Stimulated activated CD8-positive, alpha-beta memory T cell treated with anti-CD3 and anti-CD28 coated beads, Interleukin-15, amount 100 ng/mL, for 24 hours (primary cell): ENCODE measurements at places on chromosomes 2 and 18.

DNA sequence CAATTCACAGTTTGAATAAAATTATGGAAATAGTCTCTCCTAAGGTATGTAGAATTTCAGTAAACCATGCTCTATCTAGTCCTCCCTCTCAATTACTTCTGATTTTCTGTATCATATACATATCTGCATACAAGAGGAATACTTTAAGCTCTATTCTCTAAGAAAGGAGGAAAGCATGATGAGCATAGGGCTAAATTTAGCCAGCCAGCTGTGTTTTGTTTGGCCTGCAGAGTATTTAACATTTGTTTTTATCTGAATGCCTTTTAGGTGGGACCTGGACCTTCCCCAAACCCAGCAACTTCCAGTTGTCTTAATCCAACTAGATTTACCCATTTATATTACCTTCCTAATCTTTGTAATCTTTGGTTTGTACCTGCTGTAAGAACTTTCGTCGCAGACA, 42.2 kb upstream of the FAM117B start:
- no peak for DNase-seq

GRCh38 chr2:47403609-47404193, 745 bp downstream of the MSH2 start:
- no peak for DNase-seq

DNA sequence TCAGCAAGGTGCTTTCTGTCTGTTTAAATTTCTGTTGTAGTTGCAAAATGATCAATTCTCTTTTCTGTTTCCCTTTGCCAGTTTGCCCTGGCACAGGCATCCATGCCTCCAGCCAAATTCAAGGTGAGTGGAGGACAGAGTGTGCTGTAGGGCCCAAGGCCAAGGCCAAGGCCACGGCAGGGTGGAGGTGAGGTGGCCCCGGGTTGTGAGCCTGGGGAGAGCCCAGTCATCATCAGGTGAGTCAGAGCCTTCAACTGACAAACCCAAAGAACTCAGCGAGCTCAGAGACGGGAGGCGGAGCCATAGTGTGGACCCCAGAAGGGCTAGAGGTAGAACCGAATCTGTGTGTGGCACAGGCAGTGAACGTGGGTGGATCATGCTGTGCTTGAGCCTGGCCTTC, 55.7 kb downstream of the BCL2L11 start:
- DNase-seq, result no peak

DNA sequence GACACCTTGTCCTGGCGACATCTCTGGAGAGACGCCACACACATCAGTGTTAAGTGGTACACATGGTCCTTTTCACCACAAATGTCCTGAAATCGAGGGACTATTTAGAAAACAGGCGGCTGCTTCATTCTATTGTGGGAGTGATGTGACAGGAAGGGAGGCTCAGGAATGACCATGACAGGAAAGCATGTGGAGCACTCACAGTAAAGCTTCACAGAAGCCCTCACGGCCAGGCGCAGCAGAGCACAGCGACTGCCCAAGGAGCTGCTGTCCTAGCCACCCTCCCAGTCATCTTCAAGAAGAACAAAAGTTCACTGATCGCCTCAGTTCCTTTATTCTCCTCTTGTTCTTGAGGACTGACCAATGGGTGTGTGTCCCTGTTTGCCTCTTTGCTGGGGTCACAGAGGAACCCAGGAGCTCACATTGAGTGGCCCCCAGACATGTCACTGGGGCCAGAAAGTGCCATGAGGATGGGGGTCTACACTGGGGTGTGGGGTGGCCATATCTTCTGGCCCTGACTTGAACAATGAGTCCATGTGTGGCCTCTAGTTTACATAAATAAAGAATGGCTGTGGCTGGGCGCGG, 84.6 kb upstream of the RANBP2 start:
- DNase-seq, result no peak

DNA sequence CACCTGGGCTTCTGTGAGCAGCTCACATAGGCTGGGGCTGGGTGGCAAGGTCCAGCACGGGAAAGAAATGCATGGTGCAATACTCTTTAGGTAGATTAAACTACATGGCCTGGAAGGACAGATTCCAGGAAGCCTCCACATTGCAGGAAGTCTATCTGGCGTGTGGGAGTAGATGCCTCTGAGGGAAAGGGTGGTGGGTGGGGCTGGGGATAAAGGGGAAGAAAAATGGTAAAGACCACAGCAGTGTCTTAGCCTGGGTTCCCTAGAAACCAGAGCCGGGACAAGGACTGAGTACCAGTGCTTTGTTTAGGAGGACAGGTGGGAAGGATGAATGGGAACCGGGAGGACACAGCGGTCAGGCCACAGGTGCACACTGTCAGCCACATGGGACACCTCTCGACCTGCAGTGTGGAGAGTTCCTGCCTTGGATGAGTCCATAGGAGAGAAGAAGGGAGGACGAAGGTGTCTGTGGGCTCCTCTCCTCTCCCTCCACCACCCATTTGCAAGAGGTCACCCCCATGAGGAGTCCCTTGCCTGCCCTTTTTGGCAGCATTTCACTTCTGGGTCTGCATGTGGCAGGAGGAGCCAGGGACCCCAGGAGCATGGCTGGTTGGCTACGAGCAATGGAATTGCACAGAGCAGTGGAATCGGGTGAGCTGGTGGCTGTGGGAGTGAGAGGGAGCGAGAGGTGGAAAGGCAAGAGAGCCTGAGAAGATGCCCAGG, 91.5 kb upstream of the HS6ST1 start:
- DNase-seq, result no peak

DNA sequence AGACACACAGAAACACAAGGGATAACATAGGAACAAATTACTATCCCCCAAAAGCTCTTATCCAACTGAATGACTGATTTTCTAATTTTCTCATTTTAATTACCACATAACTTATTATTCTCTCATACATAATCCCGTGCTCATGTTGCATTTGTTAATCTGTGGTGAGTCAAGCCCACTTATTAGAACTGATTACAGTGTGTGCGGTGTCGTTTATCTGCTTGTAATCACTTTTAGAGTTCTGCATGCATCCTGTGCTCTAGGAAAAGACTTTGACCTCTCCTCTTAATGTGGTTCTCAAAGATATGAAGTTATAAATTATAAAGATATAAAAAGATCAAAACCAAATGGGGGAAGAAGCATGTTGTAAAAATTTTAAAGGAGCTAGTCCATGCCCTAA, 29.7 kb downstream of the CNDP1 start:
- DNase-seq, result no peak

DNA sequence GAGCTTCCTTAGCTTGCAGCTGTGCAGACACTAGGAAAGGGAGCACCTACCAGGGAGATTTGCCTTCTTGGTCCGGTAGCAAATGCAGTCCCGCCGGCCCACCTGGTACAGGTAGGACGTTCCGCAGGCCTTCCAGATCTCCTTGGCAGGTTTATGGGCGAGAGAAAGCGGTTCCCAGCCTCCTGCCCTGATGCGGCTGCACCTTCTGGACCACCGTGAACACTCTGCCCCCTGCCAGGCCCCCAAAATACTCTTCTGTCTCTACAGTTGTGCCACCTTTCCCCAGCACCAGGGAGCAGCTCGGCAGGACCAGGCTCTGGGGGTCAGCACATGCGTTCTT, 67.4 kb downstream of the HNRNPLL start:
- no peak for DNase-seq

- DNase-seq, result no peak
Measured at GRCh38 chr2:70633508-70633907, 79.9 kb upstream of the TGFA start.

DNA sequence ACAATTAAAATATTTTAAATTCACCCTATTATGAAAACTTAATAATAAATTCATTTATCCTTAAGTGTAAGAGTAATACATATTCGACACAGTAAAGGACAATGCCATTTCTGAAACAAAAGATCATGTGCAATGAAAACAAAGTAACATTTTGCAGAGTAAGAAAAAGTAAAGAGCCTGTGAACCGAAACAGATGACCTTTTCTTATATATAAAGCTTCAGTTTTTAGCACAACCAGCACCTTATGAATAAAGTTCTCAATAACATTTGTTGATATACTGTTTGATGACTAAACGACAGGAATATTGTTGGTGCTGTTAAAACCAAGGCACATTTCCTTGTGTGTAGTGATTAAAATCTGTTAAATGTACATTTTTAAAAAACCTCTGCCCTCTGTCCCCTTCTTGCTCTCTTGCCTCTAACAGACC, 1.5 kb downstream of the PELI1 start:
- DNase-seq, result no peak

DNA sequence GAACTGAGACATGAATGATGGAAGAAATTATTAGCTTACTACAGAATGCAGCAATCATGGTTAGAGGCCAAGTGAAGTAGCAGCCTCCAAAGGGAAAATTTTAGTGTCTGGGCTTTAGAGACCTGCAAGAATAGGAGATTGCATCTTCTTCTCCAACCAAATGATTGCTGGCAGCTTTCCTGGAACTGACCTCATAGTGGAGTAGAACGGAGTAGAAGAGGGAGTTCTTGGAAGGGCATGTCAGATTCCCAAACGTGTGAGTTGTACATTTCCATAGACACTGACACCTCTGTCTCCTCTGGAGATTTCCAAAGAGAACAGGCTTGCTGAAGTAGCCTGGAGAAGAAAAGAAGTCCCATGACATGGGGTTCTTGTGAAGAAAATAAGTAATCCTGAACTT, 169.8 kb upstream of the ERBB4 start:
- no peak for DNase-seq

DNA sequence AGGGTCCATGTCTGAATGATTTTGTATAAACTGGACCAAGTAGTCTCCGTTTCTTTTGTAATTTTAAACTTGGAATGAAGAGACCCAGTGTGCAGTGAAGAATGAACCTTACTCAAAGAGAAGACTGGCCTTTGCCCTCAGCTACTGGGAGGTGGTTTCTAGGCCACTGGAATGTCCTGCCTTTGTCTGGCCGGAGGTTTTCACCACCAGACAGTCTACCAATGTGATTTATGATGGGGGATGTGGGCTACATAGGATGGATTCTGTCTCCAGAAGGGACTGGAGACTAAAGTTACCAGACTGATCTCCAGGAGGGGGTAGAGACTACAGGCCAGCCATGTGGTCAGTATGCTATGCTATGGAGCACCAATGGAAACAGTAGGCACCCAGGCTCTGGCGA, 42.8 kb upstream of the RAB31 start:
- no peak for DNase-seq

DNA sequence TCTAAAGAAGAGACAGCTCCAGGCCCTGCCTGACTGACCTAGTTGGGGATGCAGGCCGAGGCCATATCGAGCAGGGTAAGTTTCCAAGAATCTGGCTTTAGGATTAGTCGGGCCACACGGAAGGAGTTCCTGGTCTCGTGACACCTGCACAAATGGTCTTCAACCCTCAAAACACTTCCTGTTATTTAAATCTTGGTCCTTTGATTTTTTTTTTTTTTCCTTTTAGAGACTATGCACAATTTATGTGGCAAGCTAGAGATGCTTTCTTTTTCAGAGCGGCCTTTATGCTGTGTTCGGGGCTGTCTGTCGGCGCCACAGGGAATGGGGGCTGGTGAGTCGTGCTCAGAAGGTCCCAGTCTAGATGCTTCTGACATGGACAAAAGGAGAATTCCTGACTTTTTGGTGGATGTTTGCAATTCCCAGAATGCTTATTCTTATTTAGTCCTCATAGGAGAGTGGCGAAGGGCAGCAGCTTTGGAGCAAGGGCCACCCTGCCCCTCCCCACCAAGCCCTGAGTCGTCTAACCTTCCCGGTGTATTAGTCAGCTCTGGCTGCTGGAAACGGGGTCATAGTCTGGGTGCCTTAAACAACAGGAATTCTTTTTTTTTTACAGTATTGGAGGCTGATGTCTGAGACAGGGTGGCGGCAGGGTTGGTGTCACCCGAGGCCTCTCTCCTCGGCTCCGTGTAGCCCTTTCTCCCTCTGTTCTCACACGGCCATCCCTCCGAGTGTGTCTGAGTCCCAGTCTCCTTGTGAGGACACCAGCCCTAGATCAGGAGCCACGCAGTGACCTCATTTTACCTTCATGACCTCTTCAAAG, 27.4 kb downstream of the HPCAL1 start:
- no peak for DNase-seq

DNA sequence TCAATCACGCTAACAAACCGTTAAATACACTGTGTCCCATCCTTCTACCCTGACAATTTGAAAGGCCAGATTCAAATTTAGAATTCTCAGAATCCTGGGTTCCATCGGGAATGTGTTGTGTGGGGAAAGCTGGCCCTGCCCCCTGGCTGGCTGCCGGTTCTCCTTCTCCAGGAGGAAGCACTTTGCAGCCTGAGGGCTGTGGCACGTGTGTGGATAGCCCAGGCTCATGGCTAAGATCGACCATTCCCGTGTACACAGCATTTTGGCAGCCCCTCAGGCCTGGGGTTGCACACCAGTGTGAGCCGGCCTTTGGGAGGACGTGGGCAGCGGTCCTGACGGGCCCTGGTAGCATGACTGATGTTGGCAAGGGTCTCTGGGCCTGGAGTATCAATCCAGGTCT, 51.0 kb upstream of the ROCK2 start:
- DNase-seq, result no peak

- DNase-seq, result no peak
Measured at GRCh38 chr18:13620818-13621445, 105.4 kb downstream of the FAM210A start.

GRCh38 chr2:190812506-190813294, 67.9 kb upstream of the GLS start:
- no peak for DNase-seq

GRCh38 chr18:71329563-71329962, 1040.7 kb downstream of the SOCS6 start:
- DNase-seq, result no peak

DNA sequence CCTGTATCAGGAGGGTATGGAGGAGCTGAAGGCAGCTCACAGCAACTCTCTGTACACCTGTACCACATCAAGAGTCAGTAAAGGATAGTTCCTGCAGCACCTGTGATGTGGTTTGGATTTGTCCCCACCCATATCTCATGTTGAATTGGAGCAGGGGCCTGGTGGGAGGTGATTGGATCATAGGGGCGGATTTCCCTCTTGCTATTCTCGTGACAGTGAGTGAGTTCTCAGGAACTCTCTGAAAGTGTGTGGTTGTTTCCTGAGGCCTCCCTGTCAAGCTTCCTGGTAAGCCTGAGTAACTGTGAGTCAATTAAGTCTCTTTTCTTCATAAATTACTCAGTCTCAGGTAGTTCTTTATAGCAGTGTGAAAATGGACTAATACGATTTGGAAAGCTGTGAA, 28.9 kb downstream of the OSBPL1A start:
- no peak for DNase-seq

GRCh38 chr2:39870871-39871270, 91.8 kb upstream of the THUMPD2 start:
- DNase-seq, result no peak

- no peak for DNase-seq
Measured at GRCh38 chr2:154370873-154371272, 327.6 kb upstream of the KCNJ3 start.

DNA sequence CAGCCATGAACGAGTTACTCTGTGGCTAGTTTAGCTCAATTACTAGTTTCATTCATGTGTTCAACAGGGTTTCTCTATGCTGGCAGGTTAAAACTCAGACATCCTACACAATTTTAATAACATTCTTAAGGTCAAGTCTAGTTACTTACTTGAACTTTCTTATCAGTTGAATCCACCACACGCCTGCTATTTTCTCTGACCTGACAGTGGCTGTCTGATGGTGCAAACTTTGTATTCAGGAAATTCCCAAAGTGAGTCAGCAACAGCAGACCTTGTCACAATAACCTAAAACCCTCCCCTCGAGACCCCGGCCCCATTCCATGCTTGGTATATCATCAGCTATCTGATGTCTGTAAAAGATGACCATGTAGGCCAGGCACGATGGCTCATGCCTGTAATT, 20.8 kb upstream of the CIDEA start:
- DNase-seq, result no peak
